ENCODE measurements at places on chromosomes 5 and 9. TPM values are rescaled to one million over a fixed set of nuclear protein-coding genes. Genes with fewer than 3 reads are reported as not detected.

The GRM6 gene
- total RNA-seq: not detected

The SLC34A1 gene
- total RNA-seq: 0.06 TPM

The HAPLN1 gene
- total RNA-seq: 0.58 TPM

The SCGB3A2 gene
- total RNA-seq: not detected
